ENCODE measurements at places on chromosomes 16 and 17.

- no peak for DNase-seq
Measured at GRCh38 chr17:27549251-27549893, 81.6 kb upstream of the LGALS9 start.

DNA sequence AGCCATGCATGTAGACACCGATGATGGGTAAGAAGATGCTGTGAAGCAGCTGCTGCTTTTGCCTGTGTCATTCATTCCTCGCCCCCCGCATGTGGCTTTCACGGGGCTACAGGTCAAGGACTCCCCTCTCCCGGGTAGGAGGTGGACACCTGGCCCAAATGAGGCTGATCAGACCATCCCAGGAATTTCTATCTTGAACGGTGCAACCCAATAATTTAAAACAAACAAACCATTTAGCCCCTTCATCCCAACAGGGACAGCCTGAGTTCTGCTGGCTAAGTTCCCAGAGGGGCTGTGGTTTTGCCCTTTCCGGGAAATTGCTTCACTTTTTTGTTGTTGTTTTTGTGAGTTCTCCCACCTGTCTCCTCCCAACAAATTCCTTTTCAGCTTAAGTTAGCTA lies 137.7 kb upstream of the CDH5 start:
- DNase-seq = no peak

DNA sequence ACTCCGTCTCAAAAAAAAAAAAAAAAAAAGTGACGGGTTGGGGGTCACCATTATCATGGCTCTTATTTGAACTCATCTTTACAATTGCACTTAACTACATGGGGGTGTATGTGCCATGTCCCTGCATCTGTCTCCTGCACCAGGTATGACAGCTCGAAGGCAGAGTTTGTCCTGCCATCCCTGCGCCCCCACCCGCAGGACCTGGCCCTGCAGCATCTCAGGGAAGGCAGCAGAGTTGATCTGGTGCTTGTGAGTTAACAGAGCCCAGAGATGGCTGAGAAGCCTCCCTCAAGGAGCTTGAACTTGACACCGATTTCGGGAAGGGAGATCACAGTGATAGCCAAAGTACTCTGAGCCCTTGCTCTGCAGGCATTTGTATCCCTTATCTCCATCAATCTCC lies 44.8 kb downstream of the C16orf82 start:
- peak; percentile 8 for DNase-seq

GRCh38 chr16:51723036-51723724 lies 572.1 kb upstream of the SALL1 start:
- peak; percentile 26 for DNase-seq

DNA sequence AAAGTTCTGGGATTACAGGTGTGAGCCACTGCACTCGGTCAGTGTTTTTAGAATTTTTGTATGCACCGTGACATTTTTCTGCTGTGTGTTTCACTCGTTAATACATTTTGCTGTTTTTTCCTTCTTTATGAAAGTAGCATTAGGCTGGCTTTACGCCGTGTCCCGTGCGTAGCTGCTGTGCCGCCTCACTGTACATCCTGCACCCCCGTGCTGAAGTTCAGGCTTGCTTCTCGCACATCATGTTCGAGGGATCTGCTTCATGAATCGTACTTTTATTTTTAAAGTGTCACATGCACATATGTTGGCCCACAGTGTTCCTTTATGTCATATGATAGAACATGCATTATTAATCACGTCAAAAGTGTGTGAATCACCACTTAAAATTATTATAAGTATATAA lies 84.4 kb upstream of the ZNF750 start:
- no peak for DNase-seq

- peak; percentile 99 for DNase-seq
Measured at GRCh38 chr17:1553354-1554266, 9.0 kb downstream of the PITPNA start.

GRCh38 chr16:85090873-85091521 lies 21.3 kb downstream of the CIBAR2 start:
- no peak for DNase-seq

GRCh38 chr16:54331241-54332002 lies 44.8 kb upstream of the IRX3 start:
- DNase-seq = no peak

DNA sequence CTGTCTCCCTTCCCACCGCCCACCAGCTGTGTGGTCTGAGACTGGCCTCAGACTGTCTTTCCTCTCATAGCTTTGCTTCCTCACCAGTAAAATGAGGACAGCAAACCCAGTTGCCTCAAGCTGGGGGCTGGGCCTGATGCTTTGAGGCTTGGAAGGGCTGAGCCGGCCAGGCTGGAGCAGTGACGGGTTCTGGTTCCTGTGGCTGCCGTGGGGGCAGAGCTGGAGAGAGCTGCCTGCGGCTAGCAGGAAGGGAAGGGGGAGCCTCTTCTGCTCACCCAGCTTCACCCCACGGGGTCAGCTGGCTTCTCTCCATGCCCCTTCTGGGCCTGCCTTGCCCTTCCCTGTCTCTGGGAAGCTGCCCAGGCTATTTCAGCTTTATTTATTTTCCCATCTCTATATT lies 23.7 kb downstream of the LASP1 start:
- DNase-seq = peak; percentile 23

GRCh38 chr17:28394337-28395116 lies 11.5 kb downstream of the SLC46A1 start:
- DNase-seq = no peak

DNA sequence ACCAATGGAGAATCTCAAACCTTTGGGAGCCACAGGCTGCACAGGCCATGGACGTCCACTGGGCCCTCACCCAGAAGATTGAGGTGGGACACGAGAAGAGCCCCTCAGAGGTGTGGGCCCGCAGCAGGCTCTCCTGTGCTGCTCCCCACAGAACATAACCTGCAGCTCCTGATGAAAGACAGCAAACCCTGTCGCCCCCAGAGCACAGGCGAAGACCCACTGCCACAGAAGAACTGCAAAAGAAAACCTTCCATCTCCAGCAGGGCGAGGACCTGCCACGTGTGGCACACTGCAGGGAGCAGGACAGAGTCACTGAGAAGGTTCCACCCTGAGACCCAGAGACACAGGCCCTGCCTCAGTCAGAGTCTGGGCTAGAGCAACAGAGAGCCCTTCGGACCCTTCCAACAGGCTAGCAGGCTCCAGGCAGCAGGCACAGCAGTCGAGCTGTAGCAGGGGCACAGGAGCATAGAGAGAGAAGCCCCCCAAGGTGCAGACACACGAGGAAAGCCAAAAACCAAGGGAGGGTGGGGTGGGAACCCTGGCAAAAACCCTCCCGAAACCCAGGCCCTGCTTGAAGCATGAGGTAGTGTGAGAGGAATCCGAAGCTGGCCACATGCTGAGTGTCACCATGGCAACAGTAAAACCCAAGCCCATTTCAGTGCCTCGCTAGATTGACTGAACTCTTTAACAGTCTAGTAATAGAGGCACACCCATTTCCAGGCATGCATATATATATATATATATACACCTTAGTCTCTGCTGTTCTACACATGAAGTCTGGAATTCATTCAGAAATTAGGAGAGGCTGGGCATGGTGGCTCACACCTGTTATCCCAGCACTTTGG lies 60.0 kb upstream of the CHMP6 start:
- no peak for DNase-seq

- no peak for DNase-seq
Measured at GRCh38 chr17:60914078-60914477, 236.4 kb downstream of the BCAS3 start.

- no peak for DNase-seq
Measured at GRCh38 chr16:88370365-88370764, 12.4 kb upstream of the ZNF469 start.

GRCh38 chr17:13541032-13541480 lies 60.7 kb downstream of the HS3ST3A1 start:
- DNase-seq = no peak

- DNase-seq = no peak
Measured at GRCh38 chr16:81638286-81638945, 140.7 kb upstream of the PLCG2 start.

Data from NCI-H82 (cell line).